Stimulated activated CD4-positive, alpha-beta T cell treated with anti-CD3 and anti-CD28 coated beads, Interleukin-2, amount 100 ng/mL, for 48 hours (primary cell): ENCODE measurements at places on chromosomes 2 and 18.

DNA sequence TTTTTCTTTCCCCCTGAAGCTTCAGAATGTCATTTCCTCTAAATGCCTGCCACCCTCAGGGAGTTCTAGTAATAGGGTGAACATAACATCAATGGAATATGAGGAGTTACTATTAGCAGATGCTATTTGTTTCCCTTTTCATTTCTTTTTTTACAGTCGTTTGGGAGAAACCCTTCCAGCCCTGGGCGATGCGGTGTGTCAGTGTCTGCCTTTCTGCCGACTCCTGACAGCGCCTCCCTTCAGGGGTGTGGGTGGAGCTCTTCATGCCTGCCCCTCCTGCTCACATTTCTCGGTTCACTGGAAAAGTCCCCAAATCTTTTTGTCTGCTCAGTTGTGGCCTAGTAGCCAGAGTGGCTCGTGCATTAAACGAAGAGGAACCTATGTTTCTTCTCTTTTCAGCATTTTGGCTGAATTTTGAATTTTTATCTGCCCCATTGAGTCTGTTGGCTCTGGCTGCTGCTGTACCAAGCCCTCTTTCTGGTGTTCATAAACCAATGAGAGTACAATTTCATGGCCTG is 72.3 kb downstream of the FMNL2 start:
- DNase-seq, result no peak

DNA sequence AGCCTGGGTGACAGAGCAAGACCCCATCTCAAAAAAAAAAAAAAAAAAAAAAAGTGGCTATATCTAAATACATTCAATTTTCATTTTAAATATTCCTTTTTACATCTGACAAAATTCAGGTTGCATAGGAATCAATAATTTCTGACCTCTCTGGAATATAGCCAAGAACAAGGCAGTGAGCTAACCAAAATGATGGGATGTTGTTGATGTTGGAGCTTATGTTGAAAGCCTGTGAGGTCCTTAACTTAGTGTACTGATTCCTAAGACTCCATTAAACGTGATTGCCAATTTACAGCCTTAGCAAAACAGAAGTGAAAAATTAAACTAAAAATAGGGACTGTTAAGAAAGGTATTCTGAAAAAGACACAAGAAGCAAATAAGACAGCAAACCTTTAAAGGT is 109.6 kb downstream of the MEP1B start:
- DNase-seq, result no peak

DNA sequence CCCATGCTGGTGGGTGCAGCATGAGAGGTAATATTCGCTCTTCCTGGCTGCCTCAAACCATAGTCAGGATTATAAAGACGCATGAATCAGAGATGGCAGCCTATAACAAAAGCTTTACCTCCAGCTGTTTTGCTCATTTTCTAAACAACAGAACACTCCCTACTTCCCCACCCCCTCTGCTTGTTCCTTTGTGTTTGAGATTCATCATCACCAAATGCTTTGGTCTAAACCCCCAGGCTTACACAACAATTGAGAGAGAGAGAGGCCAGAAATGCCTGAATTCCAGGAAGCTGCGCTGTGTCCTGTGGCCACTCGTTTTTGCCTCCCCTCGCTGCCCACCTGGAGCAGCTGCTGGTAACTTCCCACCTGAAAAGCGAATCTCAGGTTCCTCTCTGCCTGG is 78.8 kb upstream of the CAPN13 start:
- no peak for DNase-seq

DNA sequence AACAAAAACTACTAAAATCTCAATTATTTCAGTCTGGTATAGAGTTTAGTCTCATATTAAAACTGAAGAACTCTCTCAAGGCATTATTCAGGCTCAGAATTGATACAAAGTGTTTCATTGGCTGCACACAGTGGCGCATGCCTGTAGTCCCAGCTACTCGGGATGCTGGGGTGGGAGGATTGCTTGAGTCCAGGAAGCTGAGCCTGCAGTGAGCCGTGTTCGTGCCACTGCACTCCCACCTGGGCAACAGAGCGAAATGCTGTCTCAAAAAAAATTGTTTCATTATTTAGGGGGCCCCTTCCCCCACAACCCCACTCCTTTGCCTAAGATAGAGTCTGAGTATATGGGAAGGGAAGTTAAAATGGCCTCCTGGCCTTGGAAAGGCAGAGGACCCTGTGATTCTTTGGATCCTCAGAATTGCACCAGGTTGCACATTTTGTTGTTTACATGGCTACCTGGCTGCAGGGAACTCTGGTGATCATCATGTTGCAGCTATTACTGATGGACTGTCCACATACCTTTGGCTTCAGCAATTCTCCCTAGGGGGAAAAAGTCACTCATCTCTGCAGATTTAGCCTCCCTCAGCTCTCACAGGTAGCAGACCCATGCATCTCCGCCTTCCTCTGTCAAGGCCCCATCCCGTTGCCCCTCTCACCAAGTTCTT is 19.2 kb upstream of the CYRIA start:
- DNase-seq, result no peak

GRCh38 chr2:70354264-70354949 is 52.5 kb upstream of the FAM136A start:
- no peak for DNase-seq

- DNase-seq, result no peak
These were observed 7.8 kb upstream of the ANXA4 start for GRCh38 chr2:69734035-69734611.

DNA sequence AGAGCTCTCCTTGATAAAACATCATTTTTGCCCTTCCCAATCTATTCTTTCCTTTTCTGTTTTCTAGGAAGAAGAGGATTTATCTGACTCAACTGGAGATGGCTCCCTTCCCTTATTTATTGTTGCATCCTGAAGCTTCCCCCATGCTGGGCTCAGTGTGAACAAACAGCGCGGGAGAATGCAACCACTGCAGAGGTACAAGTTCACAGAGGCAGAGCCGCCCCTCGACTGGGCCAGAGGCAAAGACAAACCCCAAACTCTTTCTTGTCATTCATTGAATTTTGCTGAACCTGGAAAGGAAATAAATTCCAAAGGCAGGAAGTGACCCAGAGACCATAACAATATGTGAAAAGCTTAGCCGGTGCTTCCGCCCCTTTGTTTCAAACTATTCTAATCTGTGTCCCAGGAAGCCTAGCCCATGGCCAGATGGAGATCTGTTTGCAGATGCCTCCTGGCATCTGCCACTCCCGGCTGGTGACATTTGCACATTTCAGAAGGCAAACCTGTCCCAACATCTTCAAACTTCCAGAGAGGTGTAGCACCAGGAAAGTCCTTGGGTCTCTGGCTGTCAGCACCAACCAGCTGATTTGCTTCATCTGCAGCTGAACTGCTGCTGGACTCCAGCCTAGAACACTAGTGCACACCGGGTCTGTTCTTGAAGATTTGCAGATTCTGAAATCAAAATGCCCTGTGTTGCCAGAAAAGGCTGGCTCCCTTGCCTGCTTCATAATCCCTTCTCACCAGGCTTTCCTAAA is 79.4 kb upstream of the MAP4K3 start:
- no peak for DNase-seq

DNA sequence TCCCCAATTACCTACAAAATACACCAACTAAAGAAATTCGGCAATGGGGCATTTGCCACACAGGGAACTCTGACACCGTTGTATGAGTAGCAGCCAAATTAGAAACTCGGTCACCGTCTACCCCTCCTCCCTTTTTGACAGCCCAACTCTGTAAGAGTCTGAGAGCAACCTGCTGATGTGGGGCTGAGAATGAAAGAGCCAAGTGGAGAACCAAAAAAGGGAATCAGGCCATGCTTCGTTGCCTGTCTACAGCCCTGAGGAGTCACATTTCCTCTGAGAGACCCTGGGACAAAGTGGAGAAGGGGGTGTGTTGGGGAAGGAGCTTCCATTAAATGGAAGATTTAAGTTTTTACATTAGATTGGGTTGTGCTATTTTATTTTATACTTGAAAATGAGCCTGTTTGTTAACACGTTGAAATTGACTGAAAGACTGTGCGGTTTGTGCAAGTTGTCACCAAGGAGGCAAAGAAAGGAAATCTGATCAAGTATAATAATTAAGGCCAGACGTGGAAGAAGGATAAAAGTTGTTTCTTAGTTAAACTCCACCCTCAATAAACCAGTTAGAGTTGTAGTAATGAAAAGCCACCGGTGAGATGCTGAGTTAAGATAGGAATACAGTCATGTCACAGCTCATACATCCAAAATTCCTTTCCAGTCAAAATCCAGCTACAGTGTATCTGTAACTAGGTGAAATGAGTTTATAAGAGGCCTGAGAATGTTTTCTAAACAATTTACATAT is 131.7 kb upstream of the CREB1 start:
- DNase-seq, result no peak

DNA sequence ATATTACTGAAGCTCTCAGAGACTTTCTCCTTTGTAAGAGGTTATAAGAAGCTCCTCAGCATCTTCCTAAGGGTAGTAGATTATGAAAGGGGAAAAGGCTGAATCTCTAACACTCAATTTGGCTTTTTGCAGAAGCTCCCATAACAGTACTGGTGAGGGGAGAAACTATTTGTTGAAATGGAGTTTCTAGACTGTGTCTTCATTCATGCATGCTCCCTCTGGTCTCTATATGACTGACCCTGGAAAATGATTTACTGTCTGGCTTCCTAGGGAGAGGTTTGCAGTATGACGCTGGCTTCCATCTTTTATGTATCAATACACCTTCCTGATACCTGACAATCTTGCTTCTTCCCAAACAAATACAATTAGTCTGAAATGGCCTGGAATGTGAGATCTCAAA is 63.9 kb downstream of the LDAH start:
- no peak for DNase-seq

- no peak for DNase-seq
These were observed 47.0 kb downstream of the COL4A4 start for GRCh38 chr2:227117027-227117426.

DNA sequence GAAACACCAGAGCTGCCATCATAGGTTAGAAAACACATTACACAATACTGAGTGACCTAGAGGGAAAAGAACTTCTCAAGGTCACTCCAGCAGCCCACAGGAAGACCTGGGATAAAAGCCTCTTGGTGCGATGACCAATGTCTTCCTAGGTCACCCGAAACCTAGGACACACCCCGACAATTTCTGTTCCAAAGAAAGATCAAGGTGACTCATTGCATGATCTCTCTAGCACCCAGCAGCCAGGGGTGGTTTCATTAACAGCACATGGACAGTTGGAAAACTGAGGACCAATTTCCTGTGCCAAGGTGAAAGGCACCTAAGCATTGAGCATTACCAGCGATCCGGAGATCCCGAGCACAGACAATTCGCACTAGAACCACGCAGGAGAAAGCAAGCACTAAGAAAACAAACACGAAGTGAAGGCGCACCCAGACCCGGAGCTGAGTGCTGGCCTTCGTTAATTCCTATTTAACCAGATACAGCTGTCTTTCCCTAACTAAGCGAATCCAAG is 1.5 kb downstream of the CACNB4 start:
- DNase-seq, result no peak
